ENCODE measurements at places on chromosomes 5 and 9. TPM values are rescaled to one million over a fixed set of nuclear protein-coding genes. Genes with fewer than 3 reads are reported as not detected.

DNA sequence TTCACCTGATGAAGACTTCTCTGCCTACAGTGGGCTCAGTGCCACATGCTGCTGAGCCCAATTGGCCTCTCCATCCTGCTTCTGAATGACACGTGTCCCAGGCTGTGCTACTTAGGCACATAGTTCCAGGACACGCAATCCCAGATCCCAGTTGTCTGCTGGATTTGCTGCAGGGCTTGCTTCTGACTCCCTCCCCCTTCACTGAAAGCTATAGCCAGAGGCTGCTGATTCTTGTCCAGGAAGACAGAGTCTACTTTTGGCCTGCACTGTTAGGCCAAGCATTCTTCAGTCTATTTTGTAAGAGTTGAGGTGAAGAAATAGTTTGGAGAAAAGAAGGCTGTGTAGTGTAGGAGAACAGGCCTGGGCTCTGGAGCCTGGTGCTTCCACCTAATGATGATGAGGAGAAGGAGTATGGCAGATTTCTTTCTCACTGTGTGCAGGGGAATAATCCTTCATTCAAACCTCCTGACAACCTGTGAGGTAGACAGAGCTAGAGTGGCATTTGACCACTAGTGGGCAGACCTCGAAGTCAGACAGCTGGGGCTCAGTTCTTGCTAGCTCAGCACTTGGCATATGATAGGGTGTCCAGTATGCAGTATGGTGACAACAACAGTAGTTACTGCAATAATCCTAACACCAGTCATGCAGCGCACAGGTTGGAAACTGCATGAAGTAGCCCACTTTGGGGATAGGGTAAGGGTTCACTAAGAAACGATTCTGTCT is 19.5 kb upstream of the ASPN start:
- H3K4me3 ChIP-seq = no peak overlapping the region
- peaks cover 2% of the 10 kb centered on the region for H3K36me3 ChIP-seq
- peaks cover 3% of the 10 kb centered on the region for H3K4me1 ChIP-seq

- H3K36me3 ChIP-seq = peaks cover 4% of the 10 kb centered on the region
- H3K27me3 ChIP-seq = peaks cover 69% of the 10 kb centered on the region
- H3K4me1 ChIP-seq = peaks cover 12% of the 10 kb centered on the region
- DNase-seq = peak; percentile 53
- H3K27ac ChIP-seq = no peak overlapping the region
- no peak overlapping the region for H3K4me3 ChIP-seq
These were observed 22.0 kb downstream of the ENHO start for GRCh38 chr9:34500623-34501267.

- no peak for DNase-seq
- H3K27ac ChIP-seq = no peak overlapping the region
- no peaks in the 10 kb centered on the region for H3K4me1 ChIP-seq
- H3K27me3 ChIP-seq = peaks cover 8% of the 10 kb centered on the region
- H3K4me3 ChIP-seq = no peak overlapping the region
These were observed 42.5 kb upstream of the TAF1L start for GRCh38 chr9:32677931-32678330.

- H3K4me1 ChIP-seq = peaks cover 45% of the 10 kb centered on the region
- no peaks in the 10 kb centered on the region for H3K27me3 ChIP-seq
- H3K36me3 ChIP-seq = peaks cover 2% of the 10 kb centered on the region
- peak overlapping the region; percentile 99 for H3K27ac ChIP-seq
These were observed 717 bp upstream of the IQGAP2 start for GRCh38 chr5:76402251-76402885.

- H3K27ac ChIP-seq = no peak overlapping the region
- no peaks in the 10 kb centered on the region for H3K27me3 ChIP-seq
- H3K4me1 ChIP-seq = no peaks in the 10 kb centered on the region
- no peak for DNase-seq
- no peak overlapping the region for H3K4me3 ChIP-seq
These were observed 1079.3 kb upstream of the CDH9 start for GRCh38 chr5:28117691-28118090.

The TTC23L gene
- total RNA-seq = 0.96 TPM
